Left kidney (tissue), 8 donors: ENCODE measurements at places on chromosomes 7 and 10. TPM values are rescaled to one million over a fixed set of nuclear protein-coding genes. Genes with fewer than 3 reads are reported as not detected.

- peak; percentile 70 for DNase-seq
Measured at GRCh38 chr10:21399392-21400035, 126.0 kb downstream of the SKIDA1 start.

The FAM13C gene
- polyA plus RNA-seq = 7.1 TPM

The SFXN3 gene
- polyA plus RNA-seq = 27.7 TPM

The HOXA11 gene
- polyA plus RNA-seq = 32.2 TPM

The ZNF117 gene
- 90.1 TPM for polyA plus RNA-seq

DNA sequence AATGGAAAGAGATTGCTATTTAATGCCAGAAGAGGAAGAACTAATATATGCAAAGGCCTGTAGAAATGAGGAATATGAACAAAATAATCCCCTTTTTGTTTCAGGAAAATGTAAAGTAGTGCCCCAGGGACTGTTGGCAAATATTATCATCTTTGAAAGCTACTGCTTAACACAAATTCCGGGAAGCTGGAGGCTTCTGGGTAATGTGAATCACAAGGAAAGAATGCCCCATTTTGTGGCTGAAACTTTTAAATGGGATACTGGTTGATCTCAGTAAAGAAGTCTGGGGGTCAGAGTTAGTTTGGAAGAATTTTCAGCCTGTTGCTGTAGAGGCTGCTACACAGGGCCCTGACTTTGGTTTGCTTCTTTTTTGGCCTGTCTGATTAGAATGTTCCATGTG lies 141.0 kb downstream of the PTEN start:
- no peak for DNase-seq

DNA sequence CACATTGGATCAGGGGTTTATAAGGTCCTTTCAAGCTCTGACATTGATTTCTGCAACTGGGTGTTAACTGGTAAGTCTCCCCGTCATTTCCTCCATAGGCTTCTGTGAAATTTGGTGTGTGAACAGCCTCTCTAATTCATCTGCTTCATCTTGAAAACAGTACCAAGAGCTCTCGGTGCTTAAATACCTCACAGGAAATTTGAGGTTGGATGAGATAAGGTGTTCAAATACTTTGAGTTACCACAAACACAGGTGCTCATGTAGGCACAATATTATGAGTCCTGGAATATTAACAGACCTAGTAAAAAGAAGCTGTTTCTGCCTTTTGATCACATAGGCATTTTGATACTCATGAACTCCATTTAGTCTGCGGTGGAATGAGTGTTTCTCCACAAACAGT lies 85.2 kb downstream of the RTKN2 start:
- DNase-seq = no peak

GRCh38 chr7:2357571-2357970 lies 2.9 kb downstream of the EIF3B start:
- DNase-seq = no peak

DNA sequence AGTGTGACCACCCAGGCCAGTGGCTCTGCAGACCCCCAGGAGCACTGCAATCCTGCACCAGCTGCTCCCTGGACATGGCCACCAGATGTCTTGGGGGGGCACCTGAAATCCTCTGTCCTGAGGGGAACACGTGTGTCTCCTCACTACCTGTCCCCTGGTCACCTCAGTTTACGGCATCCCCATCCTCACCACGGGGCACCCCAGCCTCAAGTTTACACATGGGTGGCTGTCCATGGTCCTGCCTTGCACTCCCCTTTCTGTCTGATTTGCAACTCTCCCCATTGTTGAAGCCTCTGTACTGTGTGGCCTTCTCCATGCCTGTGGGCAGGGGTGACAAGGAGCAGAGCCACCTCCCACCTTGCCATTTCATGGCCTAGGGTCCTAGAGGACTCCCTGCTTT lies 67.2 kb downstream of the RAMP3 start:
- DNase-seq = no peak

The INHBA gene
- polyA plus RNA-seq = 4.0 TPM

DNA sequence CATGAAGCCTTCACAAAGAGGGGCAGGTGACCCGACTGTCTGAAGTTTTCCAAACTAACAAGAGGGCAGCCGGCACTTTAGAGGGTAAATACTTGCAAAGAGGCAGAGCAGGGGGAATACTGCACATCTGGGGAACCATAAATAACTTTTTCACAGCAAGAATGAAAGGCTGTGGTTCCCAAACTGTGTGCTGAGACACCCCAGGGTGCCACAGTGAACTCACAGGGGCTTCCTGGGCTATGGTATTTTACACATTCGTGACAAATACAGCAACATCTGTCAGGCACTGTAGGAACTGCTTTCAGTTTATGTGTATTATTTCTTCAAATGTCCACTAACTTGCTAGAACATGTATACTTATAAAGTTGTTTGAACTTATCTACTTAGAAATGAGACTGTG lies 67.2 kb downstream of the TBXAS1 start:
- no peak for DNase-seq

GRCh38 chr10:73338801-73339368 lies 19.8 kb downstream of the CFAP70 start:
- no peak for DNase-seq

- DNase-seq = peak; percentile 56
Measured at GRCh38 chr7:29989257-29989995, at the start of gene SCRN1. Gene SCRN1, minus strand, starts transcription at chr7:29989801. Its CDS starts 20,734 bp downstream, at chr7:29969067.

DNA sequence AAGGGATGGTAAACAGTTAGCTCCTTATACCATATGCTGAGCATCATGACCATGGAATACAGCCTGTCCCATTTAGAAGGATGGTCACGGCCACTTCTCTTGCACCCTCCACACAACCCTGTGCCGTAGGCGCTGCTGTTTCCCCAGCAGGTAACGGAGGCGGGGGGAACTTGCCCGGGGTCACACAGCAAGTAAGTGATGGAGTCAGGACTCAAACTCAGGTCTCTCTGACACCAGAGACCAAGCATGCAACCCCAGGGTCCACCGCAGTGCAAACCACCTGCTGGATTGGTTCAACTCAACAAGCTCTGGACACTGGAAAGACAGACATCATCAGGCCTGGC lies 71.6 kb downstream of the ZRANB1 start:
- no peak for DNase-seq

DNA sequence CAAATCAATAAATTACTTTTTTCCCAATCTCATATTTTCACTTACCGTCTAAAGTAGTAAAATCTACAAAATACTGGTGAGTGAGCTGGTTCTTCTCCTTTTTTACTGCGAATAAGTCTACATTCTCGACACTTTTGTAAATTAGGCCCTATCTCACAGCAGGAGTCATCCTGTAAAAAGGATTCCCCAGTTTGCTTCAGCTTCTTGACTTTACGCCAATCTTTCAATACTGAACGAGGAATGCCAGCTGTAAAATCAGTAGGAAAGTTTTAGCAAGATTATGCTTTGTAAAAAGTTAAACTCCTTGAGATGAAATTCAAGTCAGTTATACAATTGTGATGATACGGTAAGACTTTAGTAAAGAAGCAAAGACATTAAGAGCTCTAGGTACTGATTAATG lies 67.3 kb downstream of the NRBF2 start:
- DNase-seq = no peak

The TMEM270 gene
- polyA plus RNA-seq = 0.27 TPM

DNA sequence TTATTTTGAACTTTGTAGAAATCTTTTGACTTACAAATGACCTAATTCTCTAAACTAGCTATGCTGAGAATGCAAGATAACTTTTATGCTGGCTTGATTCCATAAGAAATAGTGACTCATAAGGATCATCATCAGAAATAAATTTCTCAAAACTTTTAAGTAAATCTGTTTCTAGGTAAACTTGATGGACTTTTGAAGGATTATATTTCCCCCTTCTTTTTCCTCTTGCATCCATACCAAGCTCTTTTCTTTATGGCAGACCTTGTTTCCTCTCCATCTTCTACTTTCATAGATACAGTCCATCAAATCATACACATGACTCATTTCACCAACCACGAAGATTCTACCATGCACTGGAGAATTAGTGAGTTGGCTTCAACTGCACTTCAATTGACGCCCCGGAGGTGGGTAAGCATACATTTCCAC lies 336.3 kb downstream of the KCNMA1 start:
- DNase-seq = no peak

The MYOF gene
- 29.2 TPM for polyA plus RNA-seq

DNA sequence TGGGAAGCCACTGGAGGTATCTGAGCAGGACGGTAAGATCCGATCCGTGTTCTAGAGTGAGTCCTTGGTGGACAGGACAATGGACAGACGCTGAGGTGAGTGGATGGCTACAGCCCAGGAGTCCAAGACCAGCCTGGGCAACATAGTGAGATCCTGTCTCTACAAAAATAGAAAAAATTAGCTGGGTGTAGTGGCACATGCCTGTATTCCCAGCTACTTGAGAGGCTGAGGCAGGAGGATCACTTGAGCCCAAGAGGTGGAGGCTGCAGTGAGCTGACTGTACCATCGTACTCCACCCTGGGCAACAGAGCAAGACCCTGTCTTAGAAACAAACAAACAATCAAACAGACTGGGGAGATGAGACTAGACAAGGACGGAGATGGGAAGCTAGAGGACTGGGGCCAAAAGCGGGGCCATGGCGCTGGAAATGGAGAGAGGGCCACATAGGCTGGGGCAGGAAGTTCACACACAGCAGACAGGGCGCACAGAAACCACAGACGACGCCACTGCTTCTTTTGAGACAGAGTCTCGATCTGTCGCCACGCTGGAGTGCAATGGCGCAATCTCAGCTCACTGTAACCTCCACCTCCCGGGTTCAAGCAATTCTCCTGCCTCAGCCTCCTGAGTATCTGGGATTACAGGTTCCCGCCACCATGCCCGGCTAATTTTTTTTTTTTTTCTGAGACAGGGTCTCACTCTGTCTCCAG lies 24.7 kb downstream of the DAGLB start:
- DNase-seq = no peak

GRCh38 chr7:83857691-83858090 lies 208.8 kb upstream of the SEMA3E start:
- no peak for DNase-seq

The GBF1 gene
- polyA plus RNA-seq = 56.6 TPM

DNA sequence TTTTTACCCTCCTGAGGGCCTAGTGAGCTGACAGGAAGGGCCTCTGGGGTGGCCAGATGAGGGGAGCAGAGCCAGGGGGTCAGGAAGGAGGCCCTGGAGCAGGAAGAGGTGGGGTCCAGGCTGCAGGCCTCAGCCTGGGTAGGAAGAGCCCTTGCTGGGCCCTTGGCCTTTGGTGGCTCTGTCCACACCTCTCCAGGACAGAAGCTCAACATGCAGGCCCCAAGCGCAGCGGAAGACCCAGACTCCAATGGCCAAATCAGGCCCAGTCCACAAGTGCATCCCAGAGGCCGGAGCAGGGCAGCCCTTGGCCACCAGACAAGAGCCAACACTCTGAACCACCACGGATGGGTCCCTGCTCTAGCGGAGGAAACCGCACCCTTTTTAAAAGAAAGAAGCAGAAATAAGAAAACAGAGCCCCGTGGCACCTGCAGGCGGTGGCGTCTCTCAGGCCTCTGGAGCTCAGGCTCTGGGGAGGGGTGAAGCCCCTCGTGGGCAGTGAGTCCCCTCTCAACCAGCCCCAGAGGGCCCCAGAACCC lies 52.8 kb downstream of the FOXL3 start:
- no peak for DNase-seq

DNA sequence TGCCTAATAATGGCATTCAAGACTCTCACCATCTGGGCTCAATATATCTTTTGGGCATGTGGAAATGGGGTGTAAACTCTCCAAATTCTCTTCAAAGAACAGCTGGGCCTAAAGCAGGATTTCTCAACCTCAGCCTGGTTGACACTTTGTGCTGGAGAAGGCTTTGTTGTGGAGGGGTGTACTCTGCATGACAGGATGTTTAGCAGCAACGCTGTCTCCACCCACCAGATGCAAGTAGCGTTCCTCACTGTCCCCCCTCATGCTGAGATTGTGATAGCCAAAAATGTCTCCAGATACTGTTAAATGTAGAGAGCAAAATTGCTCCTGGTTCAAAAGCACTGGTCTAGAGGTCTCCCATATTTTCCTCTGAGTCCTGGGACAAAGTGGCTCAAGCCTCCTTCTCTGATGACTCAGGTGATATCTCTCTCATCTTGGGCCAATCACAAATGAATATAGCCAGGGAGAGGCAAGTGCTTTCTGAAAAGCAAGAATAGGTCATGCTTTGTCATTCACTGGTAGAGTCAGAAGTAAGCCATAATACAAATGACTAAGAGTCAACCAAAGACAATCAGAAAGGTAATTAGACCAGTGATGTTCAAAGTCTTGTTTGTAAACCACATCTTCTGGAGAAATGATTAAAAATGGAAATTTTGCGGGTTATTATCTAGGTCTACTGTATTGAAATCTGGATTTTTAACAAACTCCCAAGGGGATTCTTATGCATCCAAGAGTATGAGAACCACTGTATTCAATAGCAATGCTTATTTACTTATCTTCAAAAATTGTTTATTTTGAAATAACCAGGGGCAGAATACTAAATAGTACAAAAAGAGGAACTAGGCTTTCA lies 330.8 kb downstream of the PTEN start:
- no peak for DNase-seq

The AKR1C2 gene
- polyA plus RNA-seq = 8.5 TPM

DNA sequence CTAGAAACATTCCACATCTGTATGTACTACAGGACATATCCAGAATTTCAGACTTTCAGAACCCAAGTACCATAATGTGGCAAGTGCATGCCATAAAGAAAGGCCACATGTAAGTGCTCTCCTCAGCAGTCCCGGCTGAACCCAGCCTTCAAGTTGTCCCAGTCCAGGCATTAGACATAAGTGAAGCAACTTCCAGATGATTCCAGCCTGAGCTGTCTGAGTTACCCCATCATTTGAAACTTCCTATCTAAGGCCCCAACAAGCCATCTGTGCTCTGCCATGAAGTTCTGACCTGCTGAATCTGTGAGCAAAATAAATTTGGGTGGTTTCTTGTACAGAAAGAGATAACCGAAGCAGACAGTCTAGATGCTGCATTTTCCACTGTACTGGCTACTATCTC lies 218.8 kb downstream of the IPMK start:
- DNase-seq = no peak

GRCh38 chr10:120995768-120996167 lies 144.6 kb downstream of the WDR11 start:
- no peak for DNase-seq

GRCh38 chr10:73771722-73772280 lies 10.0 kb upstream of the CHCHD1 start:
- peak; percentile 87 for DNase-seq

DNA sequence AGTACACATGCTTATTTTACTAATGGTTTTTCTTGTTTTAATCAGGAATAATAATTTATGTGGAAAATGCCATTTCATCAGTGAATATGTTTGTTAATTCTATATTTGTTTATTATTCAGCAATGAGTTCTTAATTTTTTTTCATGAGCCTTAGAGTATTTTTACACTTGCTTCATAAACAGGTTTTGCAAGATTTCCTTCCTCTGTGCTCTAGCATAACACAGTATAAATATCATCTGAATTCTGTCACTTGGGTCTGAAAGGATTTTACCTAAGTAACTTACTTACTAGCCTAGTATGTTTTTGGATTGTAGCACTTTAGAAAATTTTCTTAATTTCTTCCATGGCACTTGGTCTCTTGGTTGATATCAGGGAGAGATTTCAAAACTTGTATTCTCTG lies 45.8 kb downstream of the GLCCI1 start:
- no peak for DNase-seq

- DNase-seq = no peak
Measured at GRCh38 chr7:37092548-37092947, 356.1 kb downstream of the ELMO1 start.

The GIMAP7 gene
- 12.4 TPM for polyA plus RNA-seq
